Cerebellum (tissue), 4 donors: ENCODE measurements at places on chromosomes 7 and 10. TPM values are rescaled to one million over a fixed set of nuclear protein-coding genes. Genes with fewer than 3 reads are reported as not detected.
A peak's percentile ranks its signal among the peaks of the same experiment; 100 is the strongest.

- DNase-seq: no peak
Measured at GRCh38 chr10:124999433-125000365, 57.8 kb downstream of the ZRANB1 start.

The SEMA3C gene
- 33.2 TPM for total RNA-seq

The ZNF511 gene
- total RNA-seq: 8.9 TPM

DNA sequence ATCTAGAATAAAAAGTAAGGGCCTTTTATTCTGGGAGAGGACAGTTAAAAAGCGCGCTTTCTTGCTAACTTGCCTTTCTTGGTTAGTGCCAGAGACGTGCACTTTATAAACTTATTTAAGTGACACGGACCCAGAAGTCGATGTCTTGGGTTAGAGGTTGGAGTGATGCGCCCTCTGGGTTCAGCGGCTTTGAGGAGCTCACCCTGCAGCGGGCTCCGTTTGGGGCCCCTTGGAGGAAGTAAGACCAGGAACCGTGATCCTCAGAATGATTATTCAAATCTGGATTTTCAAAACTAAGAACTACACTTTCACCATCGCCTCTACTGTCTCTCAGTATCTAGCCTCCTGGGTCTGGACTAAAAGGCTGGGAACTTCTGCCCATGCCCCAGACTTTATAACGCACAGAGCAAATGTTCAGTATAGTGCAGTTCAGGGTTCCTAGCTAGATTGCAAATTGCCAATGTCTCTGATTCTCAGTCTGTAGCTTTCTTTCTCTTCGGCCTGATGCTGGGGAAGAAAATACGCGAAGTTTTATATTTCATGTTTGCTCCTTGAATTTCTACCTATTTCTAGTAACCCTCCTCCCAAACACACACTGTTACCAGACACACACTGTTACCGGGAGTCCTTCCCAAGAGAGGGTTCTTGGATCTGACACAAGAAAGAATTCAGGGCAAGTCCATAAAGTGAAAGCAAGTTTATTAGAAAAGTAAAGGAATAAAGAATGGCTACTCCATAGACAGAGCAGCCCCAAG lies 18.6 kb upstream of the SMO start:
- no peak for DNase-seq

GRCh38 chr7:46604241-46604661 lies 683.2 kb upstream of the IGFBP3 start:
- DNase-seq: no peak

DNA sequence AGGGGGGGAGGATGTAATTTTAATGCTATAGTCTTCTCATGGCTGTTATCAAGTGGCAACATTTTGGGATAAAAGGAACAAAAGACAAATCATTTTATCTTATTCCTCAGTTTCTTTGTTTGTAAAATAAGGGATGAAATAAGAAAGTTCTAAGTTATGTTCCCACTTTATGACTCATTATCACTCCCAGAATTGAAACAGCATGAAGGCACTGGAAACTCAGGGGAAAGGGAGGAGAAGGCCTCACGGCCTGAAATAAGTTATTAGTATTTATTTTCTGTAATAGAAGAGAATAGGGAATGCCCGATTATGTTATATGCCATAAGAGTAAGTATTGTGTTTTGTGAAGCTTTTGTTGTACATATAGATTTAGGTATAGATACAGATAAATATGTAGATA lies 85.0 kb upstream of the NAMPT start:
- DNase-seq: no peak

GRCh38 chr7:93890041-93890463 lies 501 bp downstream of the TFPI2 start:
- no peak for DNase-seq

DNA sequence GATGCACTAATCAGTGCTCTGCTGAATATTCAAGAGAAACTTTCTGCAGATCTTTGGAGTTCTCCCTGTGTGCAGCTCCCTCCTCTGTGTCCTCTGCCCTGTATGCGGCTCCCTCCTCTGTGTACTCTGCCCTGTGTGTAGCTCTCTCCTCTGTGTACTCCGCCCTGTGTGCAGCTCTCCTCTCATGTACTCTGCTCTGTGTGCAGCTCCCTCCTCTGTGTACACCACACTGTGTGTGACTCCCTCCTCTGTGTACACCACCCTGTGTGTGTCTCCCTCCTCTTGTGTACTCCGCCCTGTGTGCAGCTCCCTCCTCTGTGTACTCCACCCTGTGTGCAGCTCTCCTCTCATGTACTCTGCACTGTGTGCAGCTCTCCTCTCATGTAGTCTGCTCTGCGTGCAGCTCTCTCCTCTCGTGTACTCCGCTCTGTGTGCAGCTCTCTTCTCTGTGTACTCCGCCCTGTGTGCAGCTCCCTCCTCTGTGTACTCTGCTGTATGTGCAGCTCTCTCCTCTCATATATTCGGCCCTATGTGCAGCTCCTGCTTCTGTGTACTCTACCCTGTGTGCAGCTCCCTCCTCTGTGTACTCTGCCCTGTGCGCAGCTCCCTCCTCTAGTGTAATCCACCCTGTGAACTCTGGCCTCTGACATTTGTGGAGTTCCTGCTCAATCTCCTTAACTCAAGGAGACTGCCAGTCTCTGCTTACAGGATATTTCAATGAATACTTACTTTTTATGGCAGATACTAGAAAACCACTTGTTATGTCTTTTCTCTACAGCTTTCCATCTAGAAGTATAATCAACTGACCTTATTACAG lies 280.4 kb downstream of the GLRX3 start:
- DNase-seq: no peak

GRCh38 chr10:20892011-20892585 lies 5.0 kb downstream of the NEBL start:
- DNase-seq: no peak

DNA sequence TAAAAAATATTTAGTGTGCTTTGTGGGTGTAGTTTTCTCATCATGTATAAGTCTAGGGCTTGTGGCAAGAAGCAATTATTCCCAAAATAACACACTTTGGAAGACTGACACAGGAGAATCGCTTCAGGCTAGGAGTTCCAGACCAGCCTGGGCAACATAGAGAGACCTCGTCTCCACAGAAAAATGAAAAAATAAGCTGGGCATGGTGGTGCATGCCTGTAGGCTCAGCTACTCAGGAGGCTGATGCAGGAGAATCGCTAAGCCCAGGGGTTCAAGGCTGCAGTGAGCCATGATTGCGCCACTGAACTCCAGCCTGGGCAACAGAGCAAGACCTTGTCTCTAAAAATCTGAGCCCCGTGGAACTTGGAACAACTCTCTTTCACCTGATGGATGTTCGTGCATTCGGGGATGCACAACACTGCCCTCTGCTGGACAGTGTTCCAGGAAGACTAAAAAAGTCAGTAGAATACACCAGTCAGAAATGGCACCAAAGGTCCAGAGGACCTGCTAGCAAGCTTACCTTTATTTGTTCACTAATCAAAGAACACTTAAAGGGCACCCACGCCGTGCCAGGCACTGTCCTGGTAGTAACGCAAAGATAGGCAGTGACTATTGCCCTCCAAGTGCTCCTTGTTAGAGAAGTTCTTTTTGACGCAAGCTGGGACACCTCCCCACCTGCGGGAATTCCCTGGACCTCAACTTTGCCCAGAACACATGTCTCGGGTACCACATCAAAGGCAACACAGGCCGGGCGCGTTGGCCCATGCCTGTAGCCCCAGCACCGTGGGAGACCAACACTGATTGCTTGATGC lies 81.9 kb upstream of the CALN1 start:
- DNase-seq: peak; percentile 82

DNA sequence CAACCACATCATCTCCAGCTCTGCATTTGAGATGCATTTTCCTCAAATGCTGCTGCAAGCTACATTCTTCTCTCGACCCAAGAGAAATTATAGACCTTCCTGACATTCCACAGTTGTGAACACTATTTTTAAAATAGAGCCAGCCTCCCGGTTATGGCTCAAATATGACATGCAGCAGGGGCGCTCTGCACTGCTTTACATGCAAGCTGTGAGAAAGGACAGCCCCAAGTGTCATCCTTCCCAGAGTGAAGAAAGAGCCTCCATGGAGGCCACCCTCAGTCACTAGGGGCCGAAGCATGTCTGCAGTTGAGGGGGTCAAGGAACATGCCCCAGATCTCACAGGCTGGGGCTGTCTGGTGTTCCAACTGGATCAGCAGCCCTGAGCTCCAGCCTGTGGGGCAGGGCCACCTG lies 63.9 kb upstream of the CHST15 start:
- no peak for DNase-seq

DNA sequence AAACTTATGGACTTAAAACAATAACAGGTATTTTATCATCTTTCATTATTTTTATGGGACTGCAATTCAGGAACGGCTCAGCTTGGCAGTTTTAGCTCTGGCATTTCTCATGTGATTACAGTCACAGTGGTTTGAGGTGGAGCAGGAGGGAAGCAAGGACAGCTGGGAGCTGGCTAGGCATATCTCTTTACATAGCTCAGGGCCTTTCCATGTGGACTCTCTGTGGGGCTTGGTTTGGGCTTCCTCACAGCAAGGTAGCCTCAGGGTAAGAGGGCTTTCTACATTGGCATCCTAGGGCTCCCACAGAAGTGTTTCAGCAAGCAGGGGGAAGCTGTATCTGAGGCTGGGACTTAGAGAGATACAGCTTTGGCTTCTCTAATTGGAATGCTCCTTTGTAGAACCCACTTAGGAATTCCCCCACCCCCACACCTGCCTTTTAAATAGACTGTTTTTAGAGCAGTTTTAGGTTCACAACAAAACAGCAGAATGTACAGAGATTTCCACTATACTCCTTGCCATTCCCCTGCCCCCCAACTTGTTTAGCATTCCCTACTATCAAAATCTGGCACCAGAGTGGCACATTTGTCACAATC lies 26.6 kb upstream of the SDHAF3 start:
- DNase-seq: no peak

The UPK3B gene
- total RNA-seq: 2.1 TPM

The KAZALD1 gene
- 1.3 TPM for total RNA-seq

GRCh38 chr10:11699550-11700097 lies 42.6 kb upstream of the ECHDC3 start:
- no peak for DNase-seq

DNA sequence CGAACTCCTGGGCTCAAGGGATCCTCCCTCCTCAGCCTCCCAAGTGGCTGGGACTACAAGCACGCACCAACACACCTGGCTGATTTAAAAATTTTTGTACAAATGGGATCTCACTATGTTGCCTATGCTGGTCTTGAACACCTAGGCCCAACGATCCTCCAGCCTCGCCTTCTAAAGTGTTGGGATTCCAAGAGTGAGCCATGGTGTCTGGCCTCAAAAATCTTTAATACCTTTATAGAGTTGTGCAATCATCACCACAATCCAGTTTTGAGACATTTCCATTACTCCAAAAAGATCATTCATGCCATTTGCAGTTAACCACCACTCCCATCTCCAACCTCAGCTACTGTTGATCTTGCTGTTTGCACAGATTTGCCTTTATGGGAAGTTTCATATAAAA lies 165.4 kb downstream of the LYZL1 start:
- DNase-seq: no peak

The GTPBP10 gene
- total RNA-seq: 18.3 TPM

The EEPD1 gene
- total RNA-seq: 12.1 TPM

DNA sequence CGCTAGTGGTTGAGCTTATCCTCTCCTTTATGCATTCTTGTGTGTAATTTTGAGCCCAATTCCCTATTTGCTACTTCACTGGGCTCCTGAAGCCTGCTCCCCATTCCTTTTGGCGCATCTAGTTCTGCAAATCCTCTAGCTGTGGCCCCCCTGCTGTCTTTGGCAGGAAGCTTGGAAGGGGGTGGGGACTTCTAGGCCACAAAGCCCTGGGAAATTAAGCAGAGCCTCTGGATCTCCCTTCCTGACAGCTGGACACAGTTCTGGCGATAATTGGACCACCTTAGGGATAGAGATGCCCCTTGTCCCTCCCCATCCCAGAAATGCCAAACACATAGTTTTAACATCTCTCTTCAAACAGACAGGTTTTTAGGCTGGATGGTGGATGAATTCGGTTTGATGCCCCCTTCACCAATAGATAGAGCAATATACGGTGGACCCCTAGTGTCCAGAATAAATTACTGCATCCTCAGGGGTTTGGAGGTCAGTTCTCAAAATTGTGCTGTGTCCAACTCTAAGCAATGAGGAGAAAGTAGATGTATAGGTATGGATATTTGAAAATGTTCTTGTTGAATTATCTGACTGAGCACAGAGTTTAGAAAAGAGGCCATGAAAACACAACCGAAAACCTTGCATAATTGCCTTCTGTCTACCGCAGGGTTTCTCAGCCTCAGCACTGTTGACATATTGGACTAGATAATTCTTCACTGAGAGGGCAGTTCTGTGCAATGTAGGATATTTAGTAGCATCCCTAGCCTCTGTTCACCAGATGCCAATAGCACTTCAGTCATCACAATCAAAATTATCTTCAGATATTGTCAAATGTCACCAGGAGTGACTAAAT lies 75.5 kb downstream of the PAPSS2 start:
- DNase-seq: peak; percentile 5

The CCDC172 gene
- not detected for total RNA-seq

DNA sequence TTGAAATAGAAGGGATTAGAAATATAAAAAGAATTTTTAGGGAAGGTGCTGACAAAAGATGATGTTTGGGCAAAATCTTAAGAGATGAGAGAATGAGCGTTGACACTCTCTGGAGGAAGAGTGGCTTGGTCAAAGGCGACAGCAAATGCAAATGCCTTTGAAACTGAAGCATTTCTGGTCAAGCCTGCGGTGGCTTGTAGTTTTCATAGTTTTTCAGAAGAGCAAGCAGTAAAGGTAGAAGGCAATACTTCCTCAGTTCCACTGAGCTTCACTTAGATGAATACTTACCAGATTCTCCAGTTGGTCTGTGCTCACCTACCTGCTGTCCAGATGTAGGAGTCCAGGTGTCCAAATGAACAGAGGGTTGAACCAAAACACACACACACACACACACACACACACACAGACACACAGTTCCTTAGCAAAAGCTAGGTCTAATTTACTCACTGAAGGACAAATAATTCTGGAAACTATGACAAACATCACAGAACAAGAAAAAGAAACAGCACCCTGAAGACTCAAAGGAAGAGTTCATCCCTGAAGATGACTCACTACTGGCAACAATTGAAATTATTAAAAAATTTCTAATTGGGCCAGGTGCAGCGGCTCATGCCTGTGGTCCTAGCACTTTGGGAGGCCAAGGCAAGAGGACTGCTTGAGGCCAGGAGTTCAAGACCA lies 12.1 kb upstream of the STK17A start:
- DNase-seq: no peak
